ENCODE measurements at places on chromosomes 1 and 21.

DNA sequence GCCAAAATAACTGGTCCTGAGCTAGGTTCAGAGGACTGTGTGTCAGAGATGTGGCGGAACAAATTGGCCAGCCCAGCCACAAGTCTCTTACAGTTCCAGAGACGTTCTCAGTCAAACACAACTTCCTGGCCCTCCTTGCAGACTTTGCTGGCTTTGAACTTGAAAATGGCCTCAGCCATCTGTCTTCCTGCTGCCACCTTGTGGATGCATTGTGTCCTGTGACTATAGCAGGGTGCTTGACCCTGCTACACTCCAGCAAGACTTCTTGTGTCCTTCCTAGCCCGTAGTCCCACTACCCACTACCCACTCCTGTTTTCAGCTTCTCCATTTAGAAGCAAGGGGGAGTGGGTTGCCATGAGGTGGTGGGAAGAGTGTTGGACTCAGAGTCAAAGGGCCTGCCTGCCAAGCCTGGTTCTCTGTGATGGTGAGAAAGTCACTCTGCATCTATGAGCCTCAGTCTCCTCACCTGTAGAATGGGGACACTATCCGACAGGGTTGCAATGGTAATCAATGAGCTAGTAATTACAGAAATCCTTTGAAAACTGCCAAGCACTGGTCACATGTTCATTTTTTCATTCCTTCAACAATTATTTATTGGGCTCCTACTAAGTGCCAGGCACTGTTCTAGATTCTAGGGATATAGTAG lies 109.9 kb downstream of the IGSF21 start:
- no peak for DNase-seq

- no peak for DNase-seq
Observed at GRCh38 chr1:74683656-74684055, 10.1 kb upstream of the ERICH3 start.

GRCh38 chr1:52192436-52192835 lies 50.5 kb downstream of the ZFYVE9 start:
- no peak for DNase-seq

- DNase-seq: peak; percentile 76
Observed at GRCh38 chr1:23100074-23100748, 68.4 kb downstream of the LUZP1 start.

DNA sequence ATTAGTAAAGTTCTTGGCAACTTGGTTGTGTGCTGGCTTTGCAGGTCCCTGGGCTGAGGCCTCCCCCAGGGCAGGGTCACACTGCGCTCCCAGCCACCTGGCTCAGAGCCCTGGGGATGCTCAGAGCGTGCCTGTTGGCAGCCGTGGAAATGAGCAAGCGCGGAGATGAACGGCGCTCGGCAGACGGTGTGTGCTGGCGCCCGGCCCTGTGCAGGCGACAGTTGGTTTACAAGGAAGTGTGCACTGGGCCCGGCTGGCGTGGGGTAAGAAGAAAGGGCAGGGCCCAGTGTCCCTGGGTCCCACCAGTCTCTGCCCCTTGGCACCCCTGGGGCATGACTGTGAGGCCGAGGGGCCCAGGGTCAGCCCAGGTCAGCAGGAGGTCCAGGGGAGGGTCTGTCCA lies 25.7 kb upstream of the PEX10 start:
- no peak for DNase-seq

DNA sequence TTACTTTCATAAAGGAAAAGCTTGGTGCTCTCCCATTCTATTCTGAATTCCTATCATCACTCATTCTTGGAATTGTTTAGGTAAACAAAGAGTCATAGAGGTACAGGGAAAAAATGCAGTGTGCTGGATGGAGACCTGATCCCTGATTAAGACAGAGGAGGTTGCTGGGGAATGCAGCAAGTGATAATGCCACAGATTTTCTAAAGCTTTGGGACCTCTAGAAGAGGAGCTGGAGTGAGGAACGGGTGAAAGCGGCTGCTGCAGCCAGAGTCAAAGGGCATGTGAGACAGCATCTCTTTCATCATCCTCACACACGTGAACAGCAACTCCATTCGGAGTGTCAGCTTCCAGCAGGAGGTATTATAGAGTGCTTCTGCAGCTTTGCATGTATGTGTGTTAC lies 54.9 kb upstream of the DIPK1A start:
- no peak for DNase-seq

DNA sequence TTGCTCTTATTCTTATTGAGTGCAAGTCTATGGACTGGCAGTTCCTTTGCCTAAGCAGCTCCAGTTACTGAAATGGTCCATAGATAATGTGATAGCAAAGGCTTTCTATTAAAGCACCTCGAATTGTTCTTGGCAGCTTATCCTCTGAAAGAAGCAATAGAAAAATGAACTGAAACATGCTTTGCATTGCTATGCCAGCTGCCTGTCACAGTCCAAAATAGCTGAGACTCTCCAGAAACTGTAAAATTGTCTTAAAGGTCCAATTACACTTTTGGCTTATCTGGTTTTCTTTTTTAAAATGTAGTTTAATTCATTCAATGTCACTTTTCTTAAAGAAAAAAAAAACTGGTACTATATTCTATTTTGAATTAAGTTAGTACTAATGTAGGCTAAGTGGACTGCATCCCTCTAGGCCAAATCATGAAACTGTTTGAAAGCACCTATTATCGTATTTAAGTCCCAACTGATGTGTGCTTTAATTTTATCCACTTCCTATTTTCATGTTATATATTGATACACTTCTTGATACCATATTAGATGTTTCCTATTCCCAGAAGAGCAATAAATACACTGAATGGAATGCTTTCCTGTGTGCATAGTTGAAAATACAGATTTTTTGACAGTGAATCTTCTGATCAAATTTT lies 208.0 kb upstream of the DEPDC1 start:
- DNase-seq: no peak

DNA sequence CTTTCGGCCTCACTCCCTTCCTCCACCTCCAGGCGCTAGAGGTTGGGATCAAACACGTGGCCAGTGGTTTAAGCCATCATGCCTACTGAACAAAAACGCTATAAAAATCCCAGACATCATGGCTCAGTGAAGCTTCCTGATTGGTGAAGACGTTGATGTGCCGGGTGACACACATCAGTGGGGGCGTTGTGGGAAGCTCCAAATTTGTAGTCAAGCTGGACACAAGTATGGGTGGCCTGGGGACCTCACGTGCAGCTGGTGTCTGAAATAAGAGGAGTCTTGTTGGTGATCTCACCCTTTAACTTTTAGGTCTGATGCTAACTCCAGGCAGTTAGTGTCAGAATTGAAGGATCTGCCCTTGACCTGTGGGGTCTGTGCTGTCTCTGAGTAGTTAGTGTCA lies 6.7 kb downstream of the CFAP298 start:
- DNase-seq: no peak

DNA sequence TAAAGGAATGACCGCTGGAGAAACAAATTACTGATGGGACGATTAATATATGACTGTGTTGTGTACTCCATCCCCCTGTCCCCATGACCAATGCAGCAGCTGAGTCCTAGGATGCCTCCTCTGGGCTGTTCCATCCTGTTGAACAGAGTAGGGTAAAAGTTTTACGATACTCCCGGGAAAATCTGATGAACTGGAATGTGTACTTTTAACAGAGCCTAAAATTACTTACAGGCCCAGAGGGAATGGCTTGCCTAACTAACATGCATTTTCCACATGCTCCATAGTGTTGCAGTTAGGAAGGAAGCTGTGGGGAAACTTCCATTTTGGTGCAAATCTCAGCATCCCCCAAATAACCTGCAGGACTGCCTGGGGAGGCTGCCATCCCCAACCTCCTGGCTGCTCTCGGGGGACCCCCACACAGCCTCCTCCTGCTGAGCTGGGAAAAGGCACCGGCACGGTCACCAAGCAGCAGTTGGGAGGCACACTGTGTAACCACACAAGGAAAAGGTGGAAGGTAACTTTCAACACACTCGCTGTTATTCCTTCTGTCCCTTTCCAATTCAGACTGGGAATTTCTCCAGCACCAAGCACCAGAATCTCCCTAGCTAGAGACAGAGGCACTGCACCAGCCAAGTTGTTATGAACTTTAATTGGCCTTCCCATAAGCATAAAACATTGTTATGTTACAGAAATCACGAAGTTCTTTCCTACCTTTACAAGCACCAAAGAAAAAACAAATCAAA lies 97.2 kb downstream of the BCAR3 start:
- no peak for DNase-seq

- no peak for DNase-seq
Observed at GRCh38 chr1:61538228-61538627, 186.7 kb downstream of the TM2D1 start.

DNA sequence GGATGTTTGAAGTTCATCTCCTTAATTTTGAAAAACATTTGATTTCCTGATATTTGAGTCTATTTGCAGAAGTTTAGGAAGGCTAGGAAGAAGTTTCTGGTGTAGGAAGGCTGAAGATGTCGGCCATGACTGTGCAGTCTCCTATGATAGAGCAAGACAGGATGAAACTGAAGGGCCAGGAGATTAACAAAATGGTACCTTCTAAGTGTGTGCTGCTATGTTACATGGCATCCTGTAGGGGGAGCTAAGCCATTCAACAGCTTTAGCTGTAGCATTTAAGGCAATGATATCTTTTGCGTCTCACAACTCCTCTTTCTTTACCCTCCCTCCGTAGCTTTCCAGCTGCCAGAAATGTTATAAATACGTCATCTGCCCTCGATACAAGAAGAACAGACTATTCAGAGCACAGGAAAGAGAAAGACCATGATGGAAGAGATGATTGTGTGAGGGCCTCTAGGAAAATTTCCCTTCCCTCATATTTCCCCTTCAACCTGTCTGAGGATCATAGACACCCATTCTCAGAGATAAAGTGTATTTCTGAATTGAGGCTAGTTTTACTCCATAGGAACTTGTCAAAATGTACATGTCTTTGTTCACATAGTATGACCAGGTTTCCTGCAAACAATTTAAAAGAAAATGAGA lies 61.1 kb downstream of the XCL1 start:
- DNase-seq: no peak

Measured in sigmoid colon (tissue), 7 donors.